ENCODE measurements at places on chromosomes 13 and 19.

DNA sequence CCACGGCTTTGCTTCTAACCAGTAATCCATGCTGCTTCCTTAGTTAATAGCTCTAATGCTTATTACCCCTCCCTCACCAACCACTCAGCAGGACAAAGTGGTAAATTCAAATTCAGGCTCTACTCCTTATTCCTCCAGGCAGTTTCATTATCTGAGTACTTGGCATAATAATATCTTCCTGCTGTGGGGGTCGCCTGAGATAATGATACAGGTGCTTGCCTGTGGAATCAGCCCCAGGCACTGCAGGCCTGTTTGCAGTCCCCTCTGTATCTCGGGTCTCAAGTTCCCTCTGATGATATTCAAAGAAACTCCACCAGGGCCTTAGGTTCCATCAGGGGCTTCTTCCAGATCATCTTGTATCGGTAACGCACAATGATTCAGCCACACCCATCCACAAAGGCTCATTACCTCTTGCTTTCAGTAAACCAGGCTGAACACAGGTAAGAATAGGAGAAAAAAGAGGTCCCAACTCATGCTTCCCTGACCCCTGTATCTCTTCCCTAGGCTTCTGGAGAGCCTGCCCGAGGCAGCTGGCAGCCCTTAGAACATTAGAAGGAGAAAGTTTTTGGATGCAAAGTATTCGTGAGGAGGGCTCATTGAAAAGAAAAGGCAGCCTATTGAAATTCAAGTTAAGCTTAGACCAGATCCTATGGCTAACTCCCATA, 14.3 kb upstream of the FOXO1 start:
- DNase-seq, result no peak

DNA sequence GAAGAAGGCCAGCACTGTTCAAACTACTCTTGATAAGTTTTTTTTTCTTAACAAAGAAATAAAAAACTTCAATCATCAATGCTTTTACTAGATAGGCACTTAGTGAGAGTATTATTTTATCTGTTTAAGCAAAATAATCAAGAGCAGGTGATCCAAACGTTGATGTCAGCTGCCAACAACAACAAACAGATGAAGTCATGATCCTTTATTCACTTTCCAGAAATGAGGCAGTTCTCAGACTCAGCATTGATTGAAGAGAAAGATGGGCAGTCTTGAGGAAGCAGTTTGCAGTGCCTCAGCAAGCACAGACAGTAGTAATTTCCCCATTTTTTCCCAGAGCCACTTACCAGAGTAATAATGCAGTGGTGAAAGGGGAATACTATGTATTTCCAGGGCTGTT, 38.4 kb upstream of the CSNK1A1L start:
- DNase-seq, result no peak

DNA sequence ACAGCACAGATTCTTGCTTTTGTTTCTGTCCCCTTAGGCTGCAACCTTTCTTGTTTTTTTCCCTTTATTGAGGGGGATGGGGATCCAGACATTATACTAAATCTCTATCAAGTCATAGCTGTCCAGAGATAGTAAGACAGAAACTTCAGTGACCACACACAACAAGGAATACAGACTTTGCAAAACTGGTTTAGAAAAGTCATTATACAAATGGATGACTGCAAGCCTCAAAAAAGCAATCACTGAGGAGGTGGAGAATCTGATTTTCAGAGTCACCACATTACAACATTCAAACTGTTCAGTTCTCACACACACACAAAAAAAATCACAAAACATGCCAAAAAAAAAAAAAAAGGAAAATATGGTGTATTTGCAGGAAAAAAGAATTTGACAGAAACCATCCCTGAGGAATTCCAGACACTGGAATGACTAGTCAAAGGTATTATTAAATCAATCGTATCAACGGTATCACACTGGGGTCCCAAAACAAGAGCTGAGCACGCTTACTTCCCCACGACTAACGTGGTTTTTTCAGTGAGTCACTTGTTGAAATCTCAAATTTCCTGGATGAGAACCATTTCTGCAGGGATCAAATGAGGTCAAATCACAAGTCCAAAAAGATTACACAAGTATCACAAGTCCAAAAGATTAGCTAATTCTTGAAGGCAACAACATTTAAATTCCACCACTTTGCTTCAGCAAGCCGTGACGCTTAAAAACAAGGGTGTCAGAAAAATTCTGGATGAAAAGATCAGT, 41.2 kb downstream of the USP12 start:
- DNase-seq, result no peak

GRCh38 chr19:723247-723646, 14.5 kb downstream of the PALM start:
- no peak for DNase-seq

DNA sequence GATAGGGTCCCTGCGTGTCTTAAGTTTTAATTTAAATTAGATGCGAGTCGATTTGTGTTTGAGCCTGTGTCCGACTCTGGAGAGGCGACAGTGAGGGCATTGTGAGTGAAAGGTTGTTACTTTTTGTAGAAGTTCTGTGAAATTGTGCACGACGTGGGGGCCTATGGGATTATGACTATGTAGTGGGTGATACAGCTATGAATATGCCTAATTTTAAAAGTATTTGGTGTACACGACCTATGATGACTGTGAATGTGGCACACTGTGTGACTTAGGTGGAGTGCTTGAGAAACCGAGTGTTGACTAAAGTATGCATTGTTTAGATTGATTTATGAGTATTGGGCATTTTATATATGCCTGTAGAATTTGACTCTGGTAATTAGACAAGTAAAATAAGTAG, 646 bp downstream of the ZNF567 start:
- no peak for DNase-seq

DNA sequence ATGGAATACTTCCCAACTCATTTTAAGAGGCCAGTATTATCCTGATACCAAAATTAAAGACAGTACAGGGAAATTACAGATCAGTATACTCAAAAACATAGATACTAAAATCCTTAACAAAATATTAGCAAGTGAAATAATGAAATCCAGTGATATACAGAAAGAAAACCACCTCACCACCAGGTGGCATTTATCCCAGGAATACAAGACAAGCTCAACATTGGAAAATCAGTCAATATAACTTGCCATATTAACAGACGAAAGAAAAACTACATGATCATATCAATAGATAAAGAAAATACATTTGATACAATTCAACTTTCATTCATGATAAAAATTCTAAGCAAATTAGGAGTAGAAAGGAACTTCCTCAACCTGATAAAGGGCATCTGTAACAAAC, 6.7 kb upstream of the GNA15 start:
- no peak for DNase-seq

- DNase-seq, result no peak
Observed at GRCh38 chr13:104577071-104577815, 1511.0 kb upstream of the SLC10A2 start.

GRCh38 chr19:34109596-34109995, 62.7 kb upstream of the LSM14A start:
- peak; percentile 1 for DNase-seq

DNA sequence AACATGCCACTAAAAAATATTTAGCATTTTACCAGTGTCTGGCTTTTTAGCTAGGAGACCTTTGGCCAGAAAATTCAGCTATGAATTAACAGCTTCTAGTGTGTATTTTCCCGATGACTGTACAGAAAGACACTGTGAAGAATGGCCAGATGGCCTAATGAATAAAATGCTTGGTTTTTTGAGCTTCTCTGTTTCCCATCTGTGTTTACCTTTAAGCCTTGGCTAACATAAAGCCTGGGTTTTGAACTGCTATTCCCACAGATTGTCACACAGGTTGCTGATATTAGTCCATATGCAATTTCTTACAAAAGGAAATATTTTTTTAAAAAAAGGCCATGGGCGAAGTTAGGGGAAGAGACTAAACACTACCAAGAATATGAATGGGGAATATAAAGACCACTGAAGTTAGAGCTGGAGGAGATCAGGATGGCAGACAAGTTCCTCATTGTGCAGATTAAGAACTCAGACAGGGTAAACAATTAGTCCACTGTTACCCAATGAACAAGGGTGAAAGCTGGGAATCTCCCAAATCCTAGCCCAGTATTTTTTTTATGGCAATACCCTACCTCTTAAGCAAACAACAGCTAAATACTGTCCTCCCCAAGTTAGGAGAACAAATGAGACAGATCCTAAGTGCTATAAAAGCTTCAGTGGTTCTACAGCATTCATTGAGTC, 95.1 kb downstream of the DCT start:
- DNase-seq, result no peak

- no peak for DNase-seq
Observed at GRCh38 chr13:20391597-20392452, 133.8 kb downstream of the CRYL1 start.

- DNase-seq, result no peak
Observed at GRCh38 chr13:29464105-29464679, 131.3 kb downstream of the SLC7A1 start.

- DNase-seq, result no peak
Observed at GRCh38 chr13:76014406-76015318, 378.5 kb downstream of the LMO7 start.

DNA sequence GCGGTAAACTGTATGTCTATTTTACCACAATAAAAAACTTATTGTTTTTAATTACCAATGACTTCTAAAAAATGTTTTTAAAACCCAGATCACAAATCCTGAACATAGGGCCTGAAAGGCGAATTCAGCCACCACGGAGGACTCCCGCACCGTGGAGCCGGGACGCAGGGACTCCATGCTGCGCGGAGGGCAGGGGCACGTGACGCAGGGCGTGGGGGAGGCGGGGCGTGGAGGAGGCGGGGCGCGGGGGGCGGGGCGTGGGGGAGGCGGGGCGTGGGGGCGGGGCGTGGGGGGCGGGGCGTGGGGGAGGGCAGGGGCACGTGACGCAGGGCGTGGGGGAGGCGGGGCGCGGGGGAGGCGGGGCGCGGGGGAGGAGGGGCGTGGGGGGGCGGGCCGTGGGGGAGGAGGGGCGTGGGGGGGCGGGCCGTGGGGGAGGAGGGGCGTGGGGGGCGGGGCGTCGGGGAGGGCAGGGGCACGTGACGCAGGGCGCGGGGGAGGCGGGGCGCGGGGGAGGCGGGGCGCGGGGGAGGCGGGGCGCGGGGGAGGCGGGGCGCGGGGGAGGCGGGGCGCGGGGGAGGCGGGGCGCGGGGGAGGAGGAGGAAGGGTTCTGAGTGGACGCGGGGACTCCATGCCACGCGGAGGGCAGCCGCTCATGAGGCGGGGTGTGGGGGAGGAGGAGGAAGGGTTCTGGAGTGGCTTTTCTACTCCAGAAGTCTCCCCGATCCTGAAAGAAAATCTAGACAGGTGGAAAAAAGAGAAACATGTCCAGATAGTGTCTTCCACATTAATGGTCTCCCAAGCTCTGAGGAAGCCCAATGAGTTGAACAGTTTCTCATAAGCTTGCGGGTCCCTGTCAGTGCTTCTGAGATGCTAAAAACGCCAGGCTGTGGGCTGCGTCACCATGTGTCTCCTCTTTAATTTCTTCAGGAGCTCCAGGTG, 4.4 kb upstream of the PROZ start:
- peak; percentile 18 for DNase-seq

GRCh38 chr19:39641773-39642172, 13.9 kb upstream of the LGALS16 start:
- DNase-seq, result no peak

DNA sequence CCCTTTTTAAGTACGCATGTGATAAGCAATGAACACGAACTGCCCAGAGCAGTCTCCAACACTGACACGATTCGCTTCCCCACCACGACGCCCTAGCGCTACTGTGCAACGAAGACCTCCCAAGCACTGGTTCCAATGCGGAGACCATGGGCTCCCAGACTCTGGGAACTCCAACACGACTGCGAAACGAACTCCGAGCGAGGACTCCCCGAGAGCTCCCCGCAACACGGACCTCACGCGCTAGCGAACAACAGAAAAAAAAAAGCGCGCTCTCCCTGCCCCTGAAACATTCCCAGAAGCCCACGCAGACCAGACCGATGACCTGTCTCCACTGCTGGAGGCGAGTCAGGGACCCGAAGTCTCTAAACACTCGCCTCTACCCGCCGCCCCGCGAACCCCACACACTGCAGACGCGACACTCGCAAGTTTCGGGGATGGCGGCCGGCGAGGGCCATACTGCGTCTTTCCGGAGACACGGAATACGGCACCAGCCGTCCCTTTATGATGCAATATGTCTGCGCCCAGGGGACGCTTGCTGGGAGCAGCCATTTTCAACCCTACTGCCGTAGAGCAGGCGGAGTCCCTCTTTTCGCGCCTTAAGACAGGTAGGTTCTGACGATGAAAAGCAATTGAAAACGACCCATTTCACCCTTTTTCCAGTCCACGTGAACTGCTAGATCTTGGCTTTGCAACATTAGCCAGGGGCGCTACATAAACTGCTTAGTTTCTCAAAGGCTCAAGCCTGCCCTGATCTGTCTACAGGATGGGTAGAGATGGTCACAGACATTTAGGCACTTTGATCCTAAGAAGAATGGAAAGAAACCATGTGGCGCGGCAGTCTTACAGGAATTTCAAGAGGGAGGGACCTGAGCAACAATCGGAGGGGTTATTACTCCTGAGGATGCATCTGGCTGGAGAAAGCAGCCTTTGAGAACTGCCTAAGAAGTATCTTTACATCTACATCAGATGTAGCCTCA, at the start of gene ZNF577:
Gene ZNF577 (minus strand): TSS at position 430 of the 977 bp plus-strand sequence. CDS start 7,569 bp downstream, outside the sequence.
- no peak for DNase-seq

- no peak for DNase-seq
Observed at GRCh38 chr19:29966588-29967249, 24.7 kb downstream of the URI1 start.

- no peak for DNase-seq
Observed at GRCh38 chr13:97505017-97505416, 71.0 kb downstream of the RAP2A start.

DNA sequence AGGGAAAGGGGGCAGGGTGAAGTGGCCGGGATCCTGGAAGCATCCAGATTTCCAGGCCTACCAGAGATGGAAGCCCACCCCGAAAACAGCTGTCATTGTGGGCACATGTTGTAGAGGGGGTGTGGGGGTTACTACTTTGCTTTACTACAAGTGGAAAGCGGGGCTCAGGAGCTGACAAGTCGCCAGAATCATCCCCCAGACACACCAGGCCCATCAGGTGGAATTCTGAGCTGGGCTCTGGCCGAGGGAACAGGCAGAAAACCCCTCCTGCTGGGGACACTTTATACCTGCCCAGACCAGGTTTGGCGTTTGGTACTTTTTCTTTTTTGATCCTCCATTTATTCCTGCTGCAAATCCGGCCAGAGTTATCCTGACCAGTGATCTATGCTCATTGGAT, 3.8 kb downstream of the CDX2 start:
- DNase-seq, result no peak

GRCh38 chr13:39596685-39597084, 6.3 kb downstream of the LHFPL6 start:
- DNase-seq, result no peak

DNA sequence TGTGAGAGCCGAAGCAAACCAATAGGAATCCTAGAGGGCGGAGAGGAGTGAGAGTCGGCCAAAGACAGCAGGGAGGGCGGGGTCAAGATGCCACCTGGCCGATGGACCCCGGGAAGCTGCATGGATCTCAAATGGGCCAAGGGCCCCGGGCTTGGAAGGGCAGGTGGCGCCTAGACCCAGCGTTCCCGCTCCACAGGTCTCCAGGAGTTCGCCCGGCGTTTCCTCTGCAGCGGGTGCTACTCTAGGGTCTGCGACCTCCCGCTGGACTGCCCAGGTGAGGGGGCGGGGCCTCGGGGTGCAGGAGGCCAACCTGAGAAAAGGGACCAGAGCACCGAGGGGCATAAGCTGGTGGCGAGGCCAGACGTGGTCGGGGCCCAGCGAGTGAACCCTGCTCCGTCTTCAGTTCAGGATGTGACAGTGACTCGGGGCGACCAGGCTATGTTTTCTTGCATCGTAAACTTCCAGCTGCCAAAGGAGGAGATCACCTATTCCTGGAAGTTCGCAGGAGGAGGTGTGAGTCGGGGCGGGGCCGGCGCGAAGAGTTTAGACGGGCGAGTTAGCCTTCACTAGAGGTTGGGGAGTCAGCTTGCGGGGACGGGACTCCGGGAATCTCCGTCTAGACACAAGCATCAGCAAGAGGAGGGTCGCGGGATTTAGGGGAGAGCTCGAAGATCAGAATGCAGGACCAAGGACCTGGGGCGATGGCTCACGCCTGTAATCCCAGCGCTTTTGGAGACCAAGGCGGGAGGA, 9.9 kb downstream of the SPACA6 start:
- no peak for DNase-seq

All from NCI-H2029 (cell line).